ENCODE measurements at places on chromosomes 1 and 21.

DNA sequence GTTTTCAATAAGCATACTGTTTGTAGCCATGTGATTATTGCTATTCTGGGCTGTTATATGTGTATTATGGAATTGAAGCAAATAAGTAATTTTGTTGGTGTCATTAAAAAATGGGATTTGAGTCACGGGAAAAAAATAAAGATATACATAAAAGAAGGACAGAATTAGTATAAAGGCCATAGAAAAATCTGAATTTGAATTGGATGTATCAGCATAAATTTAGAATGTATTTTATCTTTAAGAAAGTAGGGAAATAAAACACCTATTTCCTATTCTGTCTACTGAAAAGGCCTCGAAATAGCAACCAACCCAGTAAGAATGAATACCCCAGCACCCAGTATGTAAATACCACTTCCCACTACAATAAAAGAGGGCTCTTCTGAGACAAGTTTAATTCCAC, 185.9 kb downstream of the SLC45A1 start:
- DNase-seq = no peak

DNA sequence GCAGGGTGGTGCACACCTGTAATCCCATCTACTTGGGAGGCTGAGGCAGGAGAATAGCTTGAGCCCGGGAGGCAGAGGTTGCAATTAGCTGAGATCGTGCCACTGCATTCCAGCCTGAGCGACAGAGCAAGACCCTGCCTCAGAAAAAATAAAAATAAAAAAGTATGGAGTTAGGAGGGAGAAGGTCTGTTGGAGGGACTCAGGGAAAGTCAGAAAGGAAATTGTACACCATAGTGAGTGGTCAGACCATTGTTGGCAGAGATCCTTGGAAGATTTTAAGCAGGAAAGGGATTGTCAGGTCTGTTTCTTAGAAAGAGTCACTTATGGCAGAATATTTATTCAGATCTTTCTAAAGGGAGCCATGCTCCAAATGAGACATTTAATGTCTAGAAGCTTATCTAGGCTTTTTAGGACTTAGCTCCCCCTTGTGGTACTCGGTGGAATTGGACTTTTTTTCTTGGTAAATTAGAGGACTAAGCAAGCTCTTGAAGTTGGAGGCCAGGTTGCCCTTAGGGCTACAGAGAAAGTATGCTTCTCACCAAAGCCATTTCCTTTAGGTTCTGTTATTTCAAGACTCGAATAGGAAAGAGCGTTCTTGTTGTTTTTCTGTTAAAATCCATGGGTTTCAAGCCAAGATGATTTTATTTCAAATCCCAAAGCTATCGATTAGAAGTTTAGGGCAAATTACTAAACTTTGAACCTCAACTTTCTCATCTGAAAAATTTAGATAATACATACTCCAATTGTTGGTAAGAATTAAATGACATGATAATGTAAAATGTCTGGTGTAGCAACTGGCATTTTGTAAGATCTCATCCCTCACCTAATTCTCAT, 16.5 kb downstream of the MIA3 start:
- DNase-seq = peak; percentile 74

GRCh38 chr1:225517221-225517620, 89.4 kb upstream of the LBR start:
- no peak for DNase-seq

DNA sequence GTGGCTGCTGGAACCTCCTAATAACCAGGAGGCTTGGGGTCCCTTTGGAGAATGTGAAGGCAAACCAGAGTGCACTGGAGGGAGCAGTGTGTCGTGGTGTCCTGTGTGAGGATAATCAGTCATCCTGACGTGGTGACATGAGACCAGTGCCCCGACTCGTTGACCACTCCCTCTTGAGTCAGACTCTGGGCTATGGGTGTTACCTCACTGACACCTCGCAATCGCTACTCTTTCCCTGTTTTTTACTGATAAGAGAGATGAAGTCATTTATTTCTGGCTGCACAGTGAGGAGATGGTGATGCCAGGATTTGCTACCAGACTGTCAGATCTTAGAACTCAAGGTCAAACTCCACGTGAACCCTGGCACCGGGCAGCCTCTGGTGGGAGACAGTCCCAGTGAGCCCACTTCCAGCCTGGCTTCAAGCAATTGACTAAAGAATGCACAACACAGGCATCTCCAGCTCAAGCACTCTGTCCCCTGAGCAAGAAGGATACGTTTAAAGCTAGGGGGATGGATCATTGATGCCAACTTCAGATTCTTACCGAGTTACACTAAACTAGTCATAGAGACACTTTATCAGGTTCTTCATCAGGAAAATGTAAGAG, 30.3 kb downstream of the UBASH3A start:
- no peak for DNase-seq

DNA sequence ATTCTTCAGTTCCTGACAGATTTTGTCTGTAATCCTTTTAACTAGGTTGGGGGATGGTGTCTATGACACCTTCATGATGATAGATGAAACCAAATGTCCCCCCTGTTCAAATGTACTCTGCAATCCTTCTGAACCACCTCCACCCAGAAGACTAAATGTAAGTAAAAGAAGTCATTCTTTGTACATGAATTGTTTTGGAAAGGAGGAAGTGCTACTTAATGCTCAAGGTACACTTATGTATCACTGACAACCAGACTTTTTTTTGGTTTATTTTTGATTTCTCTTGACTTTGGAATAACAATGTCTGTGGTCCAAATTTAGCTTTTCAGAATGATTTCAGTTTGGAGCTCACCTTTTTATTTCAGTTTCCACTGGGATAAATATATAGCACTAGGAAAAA, 2.3 kb downstream of the DYRK3 start:
- no peak for DNase-seq

GRCh38 chr1:232452736-232453440, 177.0 kb downstream of the SIPA1L2 start:
- DNase-seq = no peak

DNA sequence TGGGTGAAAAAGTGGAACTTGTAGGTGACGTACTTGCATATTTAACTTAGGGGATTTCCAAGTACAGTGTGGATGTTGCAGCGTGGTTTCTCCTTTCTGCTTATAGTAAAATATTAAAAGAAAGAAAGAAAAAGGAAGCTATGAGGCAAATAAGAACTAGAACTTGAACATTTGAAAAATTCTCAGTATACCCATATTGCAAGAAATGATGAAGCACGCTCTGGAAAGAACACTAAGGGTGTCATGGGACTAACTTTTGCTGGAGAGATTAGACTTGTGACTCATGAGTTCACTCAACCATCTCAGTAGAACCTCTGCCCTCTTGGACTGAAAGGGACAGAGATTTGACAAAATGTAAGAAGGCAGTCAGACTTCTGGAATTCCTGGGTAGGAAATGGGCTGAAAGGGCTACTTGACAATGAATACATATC, 704.5 kb upstream of the ADGRL4 start:
- no peak for DNase-seq

DNA sequence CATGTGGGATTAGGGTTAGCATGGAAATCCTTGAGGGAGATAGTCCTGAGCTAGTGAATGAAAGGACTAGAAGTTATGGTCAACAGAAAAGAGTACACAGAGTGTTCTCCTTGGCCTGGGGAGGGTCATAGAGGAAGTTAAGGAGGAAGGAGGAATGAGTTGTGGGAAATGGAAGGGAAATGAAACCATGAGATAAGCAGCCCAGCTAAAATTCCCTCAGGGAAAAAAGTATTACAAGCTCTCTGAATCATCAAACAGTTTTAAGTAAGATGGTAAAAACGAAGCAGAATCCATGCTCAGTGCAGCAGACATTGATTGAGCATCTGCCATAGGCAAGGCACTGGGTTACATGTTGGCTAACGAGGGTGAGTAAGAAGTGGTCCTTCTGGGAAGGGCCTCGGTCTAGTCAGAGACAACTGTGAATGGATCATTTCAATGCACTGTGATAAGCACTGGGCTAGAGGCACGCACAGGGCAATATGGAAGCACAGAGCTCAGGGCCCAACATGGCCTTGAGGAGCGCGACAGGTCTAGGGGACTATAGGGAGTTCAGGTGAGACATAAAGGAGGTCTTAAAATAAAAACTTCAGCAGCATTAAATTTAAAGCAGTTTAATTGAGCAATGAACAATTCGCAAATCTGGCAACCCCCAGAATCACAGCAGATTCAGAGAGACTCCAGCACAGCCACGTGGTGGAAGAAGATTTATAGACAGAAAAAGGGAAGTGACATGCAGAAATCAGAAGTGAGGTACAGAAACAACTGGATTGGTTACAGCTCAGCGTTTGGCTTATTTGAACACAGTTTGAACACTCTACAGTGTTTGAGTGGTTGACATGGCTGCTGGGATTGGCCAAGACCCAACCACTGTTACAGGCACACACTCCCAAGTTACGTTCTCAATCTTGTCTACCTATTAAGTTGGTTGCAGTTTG, 219.5 kb downstream of the HLX start:
- no peak for DNase-seq

DNA sequence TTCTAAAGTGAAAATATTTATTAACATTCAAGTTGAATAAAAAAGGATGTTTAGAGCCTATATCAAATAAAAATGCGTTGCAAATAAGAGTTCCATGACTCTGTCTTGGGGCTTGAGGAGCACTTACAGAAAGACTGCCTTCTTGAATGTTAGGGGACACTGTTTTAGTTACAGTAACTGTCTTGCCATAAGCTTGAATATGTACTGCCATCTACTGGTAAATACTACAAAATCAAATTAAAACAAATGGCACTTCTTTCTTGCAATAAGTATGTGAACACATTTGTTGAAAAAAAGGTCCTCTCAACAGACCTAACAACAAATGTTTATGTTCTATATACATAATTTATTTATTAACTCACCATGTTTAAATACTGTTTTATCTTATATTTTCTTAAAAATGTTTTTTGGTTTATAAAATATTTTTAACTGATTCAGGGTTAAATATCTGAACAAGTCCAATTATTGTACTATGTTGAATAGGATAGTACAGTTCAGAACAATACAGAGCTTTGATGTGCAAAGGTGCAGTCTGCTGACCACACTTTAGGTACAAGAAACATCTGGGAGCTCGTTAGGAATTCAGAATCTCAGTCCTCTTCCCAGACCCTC, 199.5 kb downstream of the LRRIQ3 start:
- DNase-seq = peak; percentile 50

- DNase-seq = no peak
Observed at GRCh38 chr1:206904423-206905142, 7.3 kb downstream of the IL24 start.

DNA sequence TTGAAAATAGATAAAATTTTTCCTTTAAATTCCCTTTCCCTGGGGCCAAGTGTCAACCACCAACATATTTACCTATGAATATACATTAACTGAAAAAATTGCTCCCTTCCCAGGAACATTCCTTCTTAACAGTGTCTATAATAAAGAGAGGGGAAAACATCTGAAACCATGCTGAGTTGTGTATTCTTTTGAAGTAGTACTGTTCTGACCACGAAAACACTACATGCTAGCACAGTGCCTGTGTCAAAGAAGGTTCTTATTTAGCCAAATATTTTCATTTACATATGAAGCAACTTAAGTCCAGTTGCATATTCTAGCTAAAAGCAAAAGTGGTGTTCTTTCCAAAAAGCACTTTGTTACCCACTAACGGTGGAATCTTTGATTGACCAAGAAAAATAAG, 311.2 kb downstream of the VAV3 start:
- no peak for DNase-seq

Data from COR-L47 (cell line).